ENCODE measurements at places on chromosomes 3 and 15.

GRCh38 chr3:115508562-115508961 lies 114.7 kb upstream of the GAP43 start:
- DNase-seq = no peak

- DNase-seq = no peak
Measured at GRCh38 chr3:178785961-178786360, 249.7 kb downstream of the KCNMB2 start.

DNA sequence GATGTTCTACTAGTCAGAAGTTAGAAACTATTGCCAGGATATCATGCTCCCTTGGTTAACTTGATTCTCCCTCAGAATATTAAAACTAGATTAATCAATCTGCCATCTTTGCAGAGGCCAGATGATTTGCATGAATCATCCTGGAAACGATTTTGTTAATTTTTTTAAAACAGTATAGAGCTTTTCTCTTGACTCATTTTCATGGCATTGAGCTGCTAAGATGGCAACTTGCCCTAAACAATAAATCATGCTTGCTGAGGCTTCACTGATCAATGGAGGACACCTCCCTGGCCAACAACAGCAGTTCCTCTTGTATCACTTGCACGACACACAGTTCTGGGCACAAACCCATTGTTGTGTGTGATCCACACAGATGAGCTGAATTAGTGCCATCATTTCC lies 109.1 kb downstream of the COL6A6 start:
- DNase-seq = no peak

- no peak for DNase-seq
Measured at GRCh38 chr3:107329088-107329487, 48.2 kb upstream of the CCDC54 start.

DNA sequence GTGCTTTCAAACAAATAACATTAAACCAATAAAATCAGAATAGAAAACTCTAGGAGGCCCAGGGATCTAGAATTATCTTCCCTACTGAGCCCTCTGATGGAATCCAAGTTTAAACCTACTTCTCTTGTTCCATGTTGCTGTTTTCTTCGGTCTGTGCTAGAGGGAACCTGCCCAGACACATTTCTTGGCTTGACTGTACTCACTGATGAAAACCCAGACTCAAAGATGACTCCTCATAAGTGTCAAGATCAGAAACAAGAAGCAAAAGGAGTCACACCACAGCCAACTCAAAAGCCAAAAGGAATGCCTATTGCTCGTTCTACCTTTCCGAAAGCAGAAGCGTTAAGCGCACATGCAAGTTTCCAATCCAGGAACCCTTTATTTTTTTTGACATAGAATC lies 31.6 kb downstream of the SCAP start:
- DNase-seq = no peak

DNA sequence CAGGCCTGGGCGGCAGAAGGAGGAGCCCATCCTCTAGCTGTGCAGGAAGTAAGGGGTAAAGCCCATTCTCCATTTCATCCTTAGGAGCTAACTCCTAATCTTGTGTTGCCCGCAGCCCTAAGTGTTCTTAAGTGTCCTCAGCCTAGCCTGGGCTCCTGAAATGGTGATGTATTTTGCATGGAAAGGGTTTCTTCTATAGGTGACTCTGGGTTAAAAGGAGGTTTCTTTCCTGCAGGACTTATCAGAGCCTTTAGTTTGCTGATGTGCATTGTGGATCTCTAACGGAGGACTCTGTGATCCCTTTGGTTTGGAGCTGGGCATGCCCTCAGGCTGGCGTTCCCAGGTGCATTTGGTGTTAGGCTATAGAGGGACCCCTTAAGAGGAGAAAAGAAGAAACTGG lies 48.5 kb upstream of the TRPM1 start:
- no peak for DNase-seq

DNA sequence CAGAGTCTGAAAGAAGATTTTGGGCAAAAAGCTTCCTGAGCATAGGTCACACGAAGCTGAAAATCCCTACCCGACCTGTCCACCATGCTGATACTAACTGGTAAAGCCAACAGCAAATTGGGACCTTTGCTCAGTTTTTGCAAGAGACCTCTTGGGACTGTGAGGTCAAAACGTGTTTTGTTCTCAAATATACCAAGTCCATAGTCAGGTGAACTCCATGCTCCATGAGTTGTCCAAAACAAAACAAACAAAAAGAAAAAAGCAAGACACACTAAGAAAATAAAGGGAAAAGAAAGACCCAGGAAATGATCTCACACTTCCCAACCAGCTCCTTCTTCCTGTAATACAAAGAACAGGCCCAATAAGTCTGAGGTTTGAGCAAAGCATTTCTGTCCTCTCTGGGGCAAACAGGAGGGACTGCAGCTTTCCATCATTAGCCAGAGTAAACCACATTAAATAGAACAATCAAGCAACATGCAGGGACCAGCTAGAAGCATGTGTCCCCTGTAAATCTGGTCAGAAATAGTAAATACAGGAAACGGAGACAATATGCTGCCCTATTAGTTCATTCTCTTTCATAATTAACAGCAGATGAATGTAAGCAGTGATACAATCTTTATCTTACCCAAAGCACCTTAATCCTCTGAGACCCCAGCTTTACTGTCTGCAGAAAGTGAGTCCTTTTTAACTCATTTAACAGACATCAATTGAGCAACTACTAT lies 125.0 kb upstream of the LIPC start:
- no peak for DNase-seq

DNA sequence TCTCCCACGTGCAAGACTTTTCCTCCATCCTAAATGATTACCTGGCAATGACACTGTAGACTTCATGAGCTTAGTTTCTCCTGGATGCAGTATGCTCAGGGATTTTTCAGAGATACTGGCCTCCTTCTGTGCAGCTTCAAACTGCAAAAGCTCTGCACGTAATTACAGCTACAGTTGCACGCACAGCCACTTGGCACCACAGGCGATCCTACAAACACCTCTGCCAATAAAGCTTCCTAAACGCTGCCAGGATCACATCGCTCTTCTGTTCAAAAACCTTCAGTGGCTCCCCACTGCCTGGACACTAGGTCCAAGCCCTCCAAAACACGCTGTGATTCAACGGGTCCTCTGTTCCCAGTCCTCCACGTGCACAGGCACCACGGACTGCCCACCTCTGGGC lies 49.5 kb downstream of the NUP210 start:
- DNase-seq = no peak

Data from suppressor macrophage (primary cell).